Stimulated activated CD8-positive, alpha-beta memory T cell treated with anti-CD3 and anti-CD28 coated beads, Interleukin-15, amount 100 ng/mL, for 4 hours (primary cell): ENCODE measurements at places on chromosomes 3 and 15.

- DNase-seq: peak; percentile 13
Observed at GRCh38 chr3:49377483-49377882, 19.3 kb upstream of the GPX1 start.

- DNase-seq: no peak
Observed at GRCh38 chr3:197367081-197367780, 68.8 kb upstream of the DLG1 start.

GRCh38 chr15:70153921-70154717 lies 56.4 kb upstream of the TLE3 start:
- DNase-seq: no peak

- no peak for DNase-seq
Observed at GRCh38 chr15:69926006-69926405, 171.7 kb downstream of the TLE3 start.

- no peak for DNase-seq
Observed at GRCh38 chr3:15051531-15051930, 13.6 kb downstream of the MRPS25 start.

DNA sequence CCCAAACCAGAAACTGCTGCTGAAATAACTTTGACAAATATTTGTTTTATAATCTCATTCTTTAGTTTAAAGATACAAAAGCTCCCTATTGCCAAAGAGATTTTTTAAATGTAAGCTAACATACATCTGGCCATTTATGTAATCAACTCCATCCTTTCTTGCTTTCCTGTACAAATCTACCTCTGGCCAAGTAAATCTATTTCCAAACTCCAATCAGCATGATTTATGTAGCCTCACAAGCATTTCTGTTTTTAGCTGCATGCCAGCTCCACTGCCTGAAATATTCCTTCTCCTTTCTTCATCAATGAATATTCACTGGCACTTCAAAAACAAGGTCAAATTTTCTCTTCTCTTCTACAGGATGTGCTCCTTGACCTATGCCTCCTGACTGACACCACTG lies 80.0 kb downstream of the SHOX2 start:
- DNase-seq: no peak

GRCh38 chr15:35014241-35014640 lies 26.2 kb upstream of the ZNF770 start:
- DNase-seq: no peak

- DNase-seq: no peak
Observed at GRCh38 chr3:58528629-58529028, 8.4 kb downstream of the ACOX2 start.

GRCh38 chr3:123688241-123688747 lies 103.4 kb upstream of the HACD2 start:
- no peak for DNase-seq

DNA sequence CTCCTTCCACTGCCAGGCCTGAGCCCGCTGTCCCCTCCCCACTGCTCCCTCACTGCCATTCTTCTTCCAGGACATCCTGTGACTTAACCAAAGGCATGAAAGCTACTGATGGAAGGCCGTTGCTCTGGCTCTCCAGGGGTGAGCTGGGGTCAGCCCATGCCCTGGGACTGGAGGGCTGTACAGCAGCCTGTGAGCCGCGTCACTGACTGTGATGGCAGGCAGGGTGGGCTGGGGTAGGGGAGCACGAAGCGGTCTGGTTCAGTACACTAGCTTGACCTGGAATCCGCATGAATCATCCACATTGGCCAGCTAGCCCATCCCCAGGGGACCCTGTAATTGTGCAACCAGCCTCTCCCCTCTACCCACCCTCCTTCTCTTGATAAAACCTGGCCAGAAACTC lies 30.8 kb downstream of the CORO2B start:
- DNase-seq: no peak

DNA sequence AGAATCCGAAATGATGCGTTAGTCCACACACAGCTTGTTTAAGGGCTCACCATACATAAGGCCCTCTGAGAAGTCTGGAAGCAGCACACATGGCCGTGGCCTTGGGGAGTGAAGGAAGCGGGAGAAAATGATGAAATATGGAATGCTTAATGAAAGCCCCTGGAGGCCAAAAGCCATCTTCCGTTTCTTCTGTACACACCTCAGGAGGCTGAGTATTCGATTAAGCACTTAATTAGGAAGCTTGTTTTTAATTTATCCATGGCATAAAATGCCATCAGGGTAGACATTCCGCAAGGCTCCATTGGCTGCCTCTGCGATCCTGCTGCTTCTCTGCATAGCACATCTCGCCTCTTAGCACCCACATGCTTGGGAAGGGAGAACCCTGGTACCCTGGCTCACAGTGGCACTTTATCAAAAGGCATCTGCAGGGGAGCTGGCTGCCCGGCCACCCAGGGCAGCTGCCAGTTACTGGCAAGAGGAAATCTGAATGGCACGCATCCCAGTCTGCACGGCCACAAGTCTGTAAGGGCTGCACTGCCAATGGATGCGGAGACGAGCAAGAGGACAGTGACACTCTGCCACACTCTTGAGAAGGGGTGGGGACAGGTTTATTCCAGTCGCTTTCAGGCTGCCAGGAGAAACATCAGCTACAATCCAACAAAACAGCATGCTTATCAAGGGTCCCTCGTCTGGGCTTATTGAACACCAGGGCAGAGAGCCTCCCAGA lies 356.2 kb downstream of the OCA2 start:
- DNase-seq: no peak

DNA sequence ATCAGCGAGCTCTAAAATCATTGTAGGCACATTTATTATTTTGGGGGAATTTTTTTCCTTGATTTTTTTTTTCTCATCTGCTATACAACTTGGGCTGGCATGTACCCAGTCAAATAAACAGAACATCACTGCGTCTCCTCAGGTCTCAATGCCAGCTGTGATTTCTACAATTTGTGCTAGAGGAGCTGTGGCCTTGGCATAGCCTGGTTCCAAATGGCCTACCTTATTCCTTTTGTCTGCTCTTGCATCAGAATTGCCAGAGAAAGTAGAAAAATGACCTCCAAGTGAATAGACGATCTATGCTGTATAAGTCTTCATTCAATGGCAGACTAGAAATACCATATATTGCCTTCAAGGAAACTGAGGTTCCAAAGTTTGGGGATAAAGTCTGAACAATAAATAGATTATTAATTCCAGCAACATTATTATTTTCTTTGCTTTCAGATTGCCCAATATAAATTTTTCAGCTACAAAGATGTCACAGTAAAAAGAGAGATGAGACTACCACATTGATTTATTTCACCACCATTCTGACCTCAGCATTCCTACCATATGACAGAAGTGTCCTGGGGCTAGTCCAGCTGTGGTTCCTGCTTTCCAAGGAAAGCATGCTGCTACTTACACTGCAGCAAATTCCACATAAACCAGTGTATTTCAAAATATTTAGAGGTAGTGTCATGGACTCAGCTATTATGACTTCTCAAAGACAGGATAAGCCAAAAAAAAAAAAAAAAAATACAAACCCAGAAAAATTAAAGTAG lies 493.9 kb upstream of the ZNF385D start:
- no peak for DNase-seq

DNA sequence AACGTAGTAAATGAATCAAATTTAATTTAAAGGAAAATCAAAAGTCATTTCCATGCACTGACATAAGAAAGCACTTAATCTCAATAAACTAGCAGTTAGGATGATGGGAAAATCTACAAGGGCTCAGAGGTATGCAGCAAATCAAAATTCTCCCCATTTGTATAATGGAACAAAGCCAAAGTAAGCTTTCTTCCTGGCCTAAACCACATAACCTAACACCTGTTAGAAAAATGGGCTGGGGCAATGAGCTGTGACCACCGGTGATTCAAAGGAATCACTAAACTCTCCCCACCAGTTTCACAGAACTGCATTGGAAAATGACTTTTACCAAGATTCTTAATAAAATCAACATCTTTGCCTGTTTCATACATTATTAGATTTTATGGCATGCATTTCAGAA lies 1024.3 kb downstream of the FHIT start:
- DNase-seq: no peak

GRCh38 chr15:91853948-91854638 lies 585 bp downstream of the SLCO3A1 start:
- no peak for DNase-seq

- no peak for DNase-seq
Observed at GRCh38 chr15:37824717-37825382, 109.6 kb upstream of the TMCO5A start.

- DNase-seq: no peak
Observed at GRCh38 chr15:38069511-38070011, 135.1 kb downstream of the TMCO5A start.

- no peak for DNase-seq
Observed at GRCh38 chr15:66167854-66168253, 85.7 kb downstream of the MEGF11 start.

DNA sequence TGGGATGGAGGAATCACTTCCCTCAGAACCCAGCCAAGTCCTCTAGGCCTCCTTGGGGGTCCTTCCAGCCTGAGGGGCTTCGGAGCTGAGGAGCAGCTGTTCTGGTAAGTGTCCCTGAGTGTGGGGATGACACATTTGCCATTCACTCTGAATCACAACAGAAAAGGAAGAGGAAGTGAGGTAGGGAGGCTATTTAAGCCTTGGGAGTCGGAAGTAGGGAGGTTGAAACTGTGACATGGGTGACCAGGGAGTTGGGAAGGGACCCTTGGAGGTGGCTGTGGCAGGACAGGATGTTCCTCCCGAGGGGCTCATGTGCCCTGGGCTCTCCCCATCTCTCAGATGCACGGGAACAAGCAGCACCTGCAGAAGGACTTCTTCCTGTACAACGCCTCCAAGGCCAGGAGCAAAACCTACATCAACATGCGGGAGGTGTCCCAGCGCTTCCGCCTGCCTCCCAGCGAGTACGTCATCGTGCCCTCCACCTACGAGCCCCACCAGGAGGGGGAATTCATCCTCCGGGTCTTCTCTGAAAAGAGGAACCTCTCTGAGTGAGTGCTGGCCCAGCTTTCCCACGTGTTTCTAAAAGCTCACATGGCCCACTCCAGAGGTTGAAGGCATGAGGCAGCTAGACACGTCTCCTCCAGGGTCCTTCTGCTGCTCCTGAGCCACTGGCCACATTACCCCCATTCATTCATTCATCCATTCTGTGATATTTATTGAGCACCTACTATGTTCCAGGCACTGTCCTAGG lies 43.3 kb downstream of the CAPN3 start:
- no peak for DNase-seq

- no peak for DNase-seq
Observed at GRCh38 chr3:12662593-12663400, 1.1 kb downstream of the RAF1 start.

DNA sequence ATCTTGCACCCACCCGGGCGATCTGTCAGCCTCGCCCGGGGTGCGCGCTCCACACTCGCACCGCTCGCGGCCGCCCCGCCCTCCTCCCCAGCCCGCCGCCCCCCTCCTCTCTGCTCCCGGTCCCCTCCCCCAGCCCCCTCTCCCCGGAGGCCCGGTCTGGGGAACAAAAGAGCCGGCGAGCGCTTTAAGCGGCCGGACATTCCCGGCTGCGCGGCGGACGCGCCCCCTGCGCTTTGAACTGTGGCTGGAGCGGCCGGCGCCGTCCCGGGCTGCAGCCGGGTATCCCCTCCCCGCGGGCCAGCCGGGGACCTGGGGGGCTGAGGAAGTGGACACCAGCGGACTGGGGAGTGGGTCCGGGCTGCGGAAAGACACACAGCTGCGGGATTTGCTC lies at the start of gene IGDCC3:
Gene IGDCC3 (minus strand): TSS at position 27 of the 391 bp plus-strand sequence. CDS start 214 bp downstream, outside the sequence.
- DNase-seq: no peak

DNA sequence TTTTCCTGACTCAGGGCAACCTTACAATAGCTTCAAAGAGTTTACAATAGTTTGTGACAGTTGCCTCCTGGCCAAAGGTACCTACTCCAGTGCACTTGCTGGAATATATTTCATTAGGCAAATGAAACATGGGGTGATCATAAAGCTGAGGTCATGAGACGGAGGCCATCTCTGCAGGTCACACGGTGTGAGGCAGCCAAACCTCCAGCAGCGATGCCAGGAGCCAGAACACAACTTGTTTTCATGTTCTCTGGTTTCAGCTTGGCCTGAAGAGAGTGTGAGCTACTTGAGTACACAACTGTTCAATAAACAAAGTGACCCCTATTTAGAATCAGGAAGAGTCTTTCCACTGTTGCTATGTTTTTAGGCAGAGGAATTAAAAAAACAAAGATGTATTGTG lies 42.7 kb upstream of the PYGO1 start:
- no peak for DNase-seq

DNA sequence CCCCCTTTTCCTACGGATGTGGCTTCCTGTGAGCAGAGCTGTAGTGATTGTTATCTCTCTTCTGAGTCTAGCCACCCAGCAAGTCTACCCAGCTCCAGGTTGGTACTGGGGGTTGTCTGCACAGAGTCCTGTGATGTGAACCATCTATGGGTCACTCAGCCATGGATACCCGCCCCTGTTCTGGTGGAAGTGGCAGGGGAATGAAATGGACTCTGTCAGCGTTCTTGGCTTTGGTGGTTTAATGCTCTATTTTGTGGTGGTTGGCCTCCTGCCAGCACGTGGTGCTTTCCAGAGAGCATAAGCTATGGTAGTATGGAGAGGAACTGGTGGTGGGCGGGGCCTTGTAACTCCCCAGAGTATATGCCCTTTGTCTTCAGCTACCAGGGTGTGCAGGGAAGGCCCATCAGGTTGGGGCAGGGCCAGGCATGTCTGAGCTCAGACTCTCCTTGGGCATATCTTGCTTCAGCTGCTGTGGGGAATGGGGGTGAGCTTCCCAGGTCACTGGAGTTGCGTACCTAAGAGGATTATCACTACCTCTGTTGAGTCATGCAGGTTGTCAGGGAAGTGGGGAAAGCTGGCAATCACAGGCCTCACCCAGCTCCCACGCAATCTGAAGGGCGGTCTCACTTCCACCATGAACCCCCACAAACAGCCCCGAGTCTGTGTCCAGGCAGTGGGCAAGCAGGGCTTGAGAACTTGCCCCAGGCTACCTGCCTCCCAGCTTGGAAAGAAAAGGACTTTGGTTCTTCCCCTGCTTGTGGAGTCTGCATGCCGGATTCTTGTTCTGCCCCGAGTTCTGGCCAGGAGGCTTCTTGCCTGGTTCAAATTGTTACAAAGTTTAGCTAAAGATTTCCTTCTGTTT lies 9.0 kb upstream of the ADGRG7 start:
- DNase-seq: no peak

GRCh38 chr15:85005746-85006145 lies 24.1 kb downstream of the PDE8A start:
- no peak for DNase-seq

GRCh38 chr3:185207931-185208746 lies 45.7 kb downstream of the EHHADH start:
- DNase-seq: no peak

DNA sequence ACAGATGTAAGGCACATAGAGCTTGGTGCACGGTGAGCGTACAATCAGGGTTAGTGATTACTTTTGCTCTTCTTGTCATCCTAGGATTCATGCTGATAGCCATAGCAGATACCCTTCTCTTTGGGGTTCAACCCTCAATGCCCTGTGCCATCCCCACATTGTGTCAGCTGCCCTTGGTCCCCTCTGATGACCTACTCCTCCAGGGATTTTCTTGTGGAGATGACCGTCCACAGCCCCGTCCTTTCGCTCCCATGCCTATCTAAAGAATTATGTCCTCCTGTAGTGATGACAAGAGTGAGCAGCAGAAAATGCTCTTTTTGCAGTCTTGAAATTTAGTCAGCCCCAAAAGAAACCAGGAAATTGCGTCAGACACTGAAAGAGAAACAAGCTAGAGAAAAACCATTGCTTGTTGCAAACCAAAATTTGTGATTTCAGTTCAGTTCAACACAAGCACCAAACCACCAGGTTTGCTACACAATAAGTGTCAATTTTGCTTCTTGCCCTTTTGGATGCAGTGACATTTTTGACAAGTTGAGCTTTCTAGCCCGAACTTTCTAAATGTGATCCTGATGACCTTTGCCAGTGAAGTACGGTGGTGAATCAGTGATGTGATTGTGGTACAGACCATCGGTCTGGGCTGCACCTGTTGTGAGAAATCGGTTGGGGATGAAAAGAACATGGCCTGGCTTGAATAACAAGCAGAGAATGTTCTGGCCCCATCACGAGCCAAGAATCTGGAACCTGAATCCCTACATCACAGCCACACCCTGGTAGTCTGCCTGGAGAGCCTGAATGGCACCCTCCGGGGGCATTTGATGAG lies 41.3 kb downstream of the CMTM7 start:
- DNase-seq: no peak
